Progenitor cell of endocrine pancreas (in vitro differentiated cells): ENCODE measurements at places on chromosomes 7 and 10. TPM values are rescaled to one million over a fixed set of nuclear protein-coding genes. Genes with fewer than 3 reads are reported as not detected.

The HIBADH gene
- 23.2 and 25.3 TPM in 2 replicates for total RNA-seq

DNA sequence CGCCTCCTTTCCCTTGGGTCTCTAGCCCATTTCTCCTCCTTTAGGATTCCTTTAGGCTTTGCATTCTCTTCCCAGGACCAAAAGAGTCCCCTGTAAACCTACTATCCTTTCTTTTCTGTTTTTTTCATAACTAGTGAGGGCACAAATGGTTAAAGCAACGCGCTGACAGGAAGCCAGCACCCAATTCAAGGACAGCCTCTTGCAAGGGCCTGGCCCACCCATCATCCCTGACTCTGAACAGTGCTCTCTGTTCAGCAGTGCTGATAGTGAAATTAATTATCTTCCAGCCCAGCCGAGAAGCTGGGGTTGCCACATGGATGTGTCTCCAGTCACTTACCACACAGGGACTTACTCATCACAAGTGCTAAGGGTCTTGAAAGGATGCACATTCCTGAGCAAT is 38.3 kb upstream of the RNF32 start:
- no peak for DNase-seq

The SPDYE2B gene
- not detected in 2 replicates for total RNA-seq

- DNase-seq = no peak
Observed at GRCh38 chr7:101915000-101915399, 97.6 kb downstream of the CUX1 start.

DNA sequence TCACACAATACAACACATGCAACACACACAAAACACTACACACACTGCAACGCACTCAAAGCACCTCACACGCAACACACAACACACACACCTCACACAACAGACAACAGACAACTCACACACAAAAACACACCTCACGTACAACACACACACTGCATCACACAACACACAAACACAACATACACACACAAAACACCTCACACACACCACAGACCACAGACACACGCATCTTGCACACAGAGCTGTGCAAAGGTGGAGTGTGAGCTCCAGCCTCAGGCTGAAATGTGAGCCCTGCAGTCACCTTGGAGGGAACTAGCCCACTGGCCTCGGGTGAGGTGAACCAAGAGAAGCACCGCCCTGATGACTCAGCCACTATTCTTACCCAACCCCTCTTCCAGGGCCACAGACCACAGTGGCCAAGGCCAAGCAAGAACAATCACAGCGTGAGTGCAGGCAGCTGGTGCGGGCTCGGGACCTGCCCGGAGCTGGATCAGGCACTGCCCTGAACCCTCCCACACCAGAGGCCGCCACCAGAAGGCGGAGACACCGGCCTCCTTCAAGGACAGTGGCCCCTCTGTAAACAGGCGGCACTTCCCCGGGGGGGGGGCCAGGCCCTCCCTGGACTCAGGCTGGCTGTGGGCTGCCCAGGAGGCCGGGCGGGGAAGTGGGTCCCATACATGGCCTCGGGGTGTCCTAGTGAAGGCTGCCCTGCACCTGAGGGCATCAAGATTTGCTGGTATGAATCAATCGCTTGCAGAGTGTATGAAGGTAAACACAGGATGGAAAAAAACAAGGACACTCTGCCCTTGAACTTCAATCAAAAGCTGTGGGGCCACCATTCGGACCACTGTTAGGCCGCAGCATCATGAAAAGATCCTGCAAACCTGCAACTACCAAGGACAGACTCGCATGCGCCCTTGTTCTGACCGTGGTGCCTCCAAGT is 106.7 kb downstream of the TNS3 start:
- DNase-seq = peak; percentile 39

- no peak for DNase-seq
Observed at GRCh38 chr7:155802291-155802690, 10.0 kb downstream of the SHH start.

DNA sequence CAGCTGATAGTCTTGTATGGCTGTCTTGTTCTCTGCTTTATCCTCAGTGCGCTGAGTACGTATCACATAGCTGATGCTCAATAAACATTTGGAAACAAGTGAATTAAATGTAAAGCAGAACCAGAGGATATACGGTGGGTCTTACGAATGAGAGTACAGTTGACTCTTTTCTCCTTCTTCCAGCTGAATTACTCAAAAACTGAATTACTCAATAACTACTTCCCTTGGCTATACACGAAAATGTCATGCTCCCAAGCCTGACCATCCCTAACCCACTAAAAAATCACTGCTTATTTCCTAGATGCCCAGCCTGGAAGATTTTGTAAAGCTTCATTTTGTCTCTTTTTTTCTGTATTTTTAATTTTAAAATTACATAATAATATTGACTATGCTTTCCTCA is 3.2 kb upstream of the RSU1 start:
- no peak for DNase-seq

GRCh38 chr10:120650705-120651399 is 193.8 kb downstream of the PLPP4 start:
- DNase-seq = no peak

DNA sequence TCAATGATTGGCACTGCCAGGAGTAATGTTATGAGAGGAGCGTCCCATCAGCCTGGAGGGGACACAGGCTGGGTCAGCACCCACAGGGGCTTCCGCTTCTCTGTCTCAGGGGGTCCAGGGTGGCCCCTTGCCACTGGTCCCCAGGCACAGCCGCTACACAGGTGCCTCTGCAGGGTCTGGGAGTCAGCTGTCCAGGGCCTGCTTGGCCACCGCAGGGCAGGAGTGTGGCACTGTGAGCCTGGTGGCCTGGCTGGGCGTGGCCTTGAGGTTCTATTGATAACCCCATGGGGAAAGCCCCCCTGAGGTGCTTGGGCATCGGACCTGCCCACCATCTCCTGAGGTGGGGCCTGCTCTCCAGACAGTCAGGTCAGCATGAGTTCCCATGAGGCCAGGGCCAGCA is 136.6 kb downstream of the LHPP start:
- DNase-seq = no peak

The CHRM2 gene
- total RNA-seq = not detected in 2 replicates

DNA sequence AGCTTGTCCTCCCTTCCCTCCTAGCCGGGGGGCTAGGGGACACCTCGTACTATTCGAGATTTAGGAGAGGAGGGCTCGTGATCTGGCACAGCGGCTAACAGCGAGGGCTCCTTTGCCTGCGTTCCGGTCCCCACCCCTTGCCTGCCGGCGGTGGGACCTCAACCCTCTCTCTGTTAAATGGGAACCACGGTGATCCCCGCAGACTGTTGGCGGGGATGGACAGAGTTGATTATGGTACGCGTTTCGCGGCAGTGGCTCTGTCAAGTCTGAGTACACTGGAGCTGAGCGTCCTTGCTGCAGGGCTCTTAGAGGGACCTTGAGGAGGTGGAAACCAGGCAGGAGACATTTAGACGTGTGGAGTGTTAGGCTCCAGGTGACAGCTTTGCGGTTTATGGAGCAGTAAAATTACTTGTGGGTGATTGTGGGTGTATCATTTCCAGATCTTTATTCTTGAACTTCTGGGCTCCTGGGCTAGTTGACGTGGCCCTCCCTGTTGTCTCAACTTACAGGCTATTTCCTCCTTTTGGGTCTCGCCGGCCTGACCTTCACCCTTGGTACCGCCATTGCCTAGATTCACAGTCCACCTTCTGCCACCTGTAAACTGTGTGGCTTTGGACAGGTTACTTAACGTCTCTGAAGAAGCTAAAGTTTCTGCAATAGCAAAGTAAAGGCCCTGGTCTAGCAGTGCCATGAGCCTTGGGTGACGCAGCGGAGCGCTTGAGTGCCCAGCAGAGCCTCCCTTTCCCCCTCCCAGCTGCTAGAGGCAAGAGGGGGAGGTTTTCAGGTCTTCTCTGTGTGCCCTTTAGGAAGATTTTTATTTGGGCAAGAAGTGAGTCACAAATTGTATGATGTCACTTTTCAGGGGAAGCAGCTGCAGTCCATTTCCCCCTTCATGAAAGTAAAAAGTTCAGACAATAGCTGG is 739 bp downstream of the CASP7 start:
- DNase-seq = no peak

The TFR2 gene
- total RNA-seq = 0.62 and 0.93 TPM in 2 replicates

GRCh38 chr10:11106621-11107374 is 89.1 kb downstream of the CELF2 start:
- no peak for DNase-seq

DNA sequence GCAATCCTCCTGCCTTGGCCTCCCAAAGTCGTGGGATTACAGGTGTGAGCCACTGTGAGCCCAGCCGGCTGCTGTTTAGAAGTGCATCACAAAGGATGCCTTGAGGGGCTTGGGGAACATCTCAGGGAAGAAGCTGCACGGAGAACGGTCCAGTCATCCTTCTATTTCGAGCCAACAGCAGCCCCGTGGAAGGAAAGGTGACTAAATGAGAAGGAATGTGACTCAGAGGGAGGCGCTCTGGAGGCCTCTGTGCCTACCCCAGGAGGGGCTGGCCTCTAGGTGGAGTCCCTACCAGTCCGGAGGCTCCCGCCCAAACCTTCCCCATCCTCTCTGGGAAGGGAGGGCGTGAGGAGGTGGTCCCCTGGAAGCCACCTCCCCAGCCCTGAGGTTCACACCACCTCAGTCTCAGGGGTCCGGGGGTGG is 76.2 kb downstream of the CTBP2 start:
- no peak for DNase-seq

The CRYGN gene
- total RNA-seq = 2.5 and 3.2 TPM in 2 replicates

The TCF7L2 gene
- 103 and 109 TPM in 2 replicates for total RNA-seq
